ENCODE measurements at places on chromosomes 5 and 9. TPM values are rescaled to one million over a fixed set of nuclear protein-coding genes. Genes with fewer than 3 reads are reported as not detected.
A peak's percentile ranks its signal among the peaks of the same experiment; 100 is the strongest.

- DNase-seq, result no peak
These were observed 65.5 kb upstream of the SPTLC1 start for GRCh38 chr9:92180669-92181181.

DNA sequence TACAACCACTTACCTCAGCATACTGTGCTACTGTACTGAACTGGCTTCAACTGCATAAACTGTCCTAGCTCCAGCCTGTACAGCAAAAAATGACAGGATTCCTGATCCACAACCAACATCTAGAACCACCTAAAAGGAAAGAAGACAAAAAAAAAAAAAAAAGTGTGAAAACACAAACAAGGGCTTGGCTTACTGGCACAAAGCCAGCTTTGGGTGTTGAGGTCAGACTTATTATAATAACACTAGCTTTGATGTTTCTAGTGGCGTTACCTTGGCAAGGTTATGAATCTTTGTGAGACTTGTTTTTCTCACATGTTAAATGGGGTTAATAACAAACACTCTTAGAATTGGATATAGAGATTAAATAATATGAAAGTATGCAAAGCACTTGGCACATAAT lies 148.5 kb upstream of the PUM3 start:
- no peak for DNase-seq

GRCh38 chr9:95010431-95010838 lies 283.9 kb downstream of the AOPEP start:
- no peak for DNase-seq

The SLC6A19 gene
- 0.23 TPM for total RNA-seq

GRCh38 chr9:105385381-105385985 lies 62.4 kb upstream of the FSD1L start:
- peak; percentile 12 for DNase-seq

The BARHL1 gene
- not detected for total RNA-seq

GRCh38 chr5:178108966-178109365 lies 4.4 kb upstream of the N4BP3 start:
- no peak for DNase-seq

DNA sequence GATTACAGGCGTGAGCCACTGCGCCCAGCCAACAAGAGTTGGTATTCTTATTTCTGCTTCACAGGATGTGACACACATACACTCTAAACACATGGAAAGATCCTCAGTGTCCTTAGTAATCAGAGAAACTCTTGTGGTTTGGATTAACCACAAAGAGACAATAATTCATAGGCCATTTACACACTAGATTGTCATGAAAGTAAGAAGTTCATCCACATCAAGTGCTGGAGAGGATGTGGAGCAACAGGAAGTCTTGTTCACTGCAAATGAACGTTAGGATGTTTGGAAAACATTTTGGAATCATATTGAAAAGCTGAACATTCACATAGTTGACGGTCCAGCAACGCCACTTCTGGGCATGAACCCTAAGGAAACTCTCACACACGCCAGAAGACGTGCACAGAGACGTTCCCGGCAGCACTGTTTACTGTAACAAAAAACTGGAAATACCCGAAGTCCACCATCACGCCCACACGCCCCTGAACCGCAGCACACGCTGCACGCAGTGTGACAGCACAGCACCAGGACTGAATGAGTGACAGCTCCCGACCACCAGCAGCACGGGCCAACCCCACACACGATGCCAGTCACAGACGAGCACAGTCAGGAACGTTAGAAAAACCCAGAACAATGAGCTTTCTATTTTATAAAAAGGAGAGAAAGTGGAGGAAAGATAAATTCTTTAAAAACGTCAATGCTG lies 87.6 kb downstream of the COL23A1 start:
- DNase-seq, result no peak

The PCDHB7 gene
- 1.3 TPM for total RNA-seq

DNA sequence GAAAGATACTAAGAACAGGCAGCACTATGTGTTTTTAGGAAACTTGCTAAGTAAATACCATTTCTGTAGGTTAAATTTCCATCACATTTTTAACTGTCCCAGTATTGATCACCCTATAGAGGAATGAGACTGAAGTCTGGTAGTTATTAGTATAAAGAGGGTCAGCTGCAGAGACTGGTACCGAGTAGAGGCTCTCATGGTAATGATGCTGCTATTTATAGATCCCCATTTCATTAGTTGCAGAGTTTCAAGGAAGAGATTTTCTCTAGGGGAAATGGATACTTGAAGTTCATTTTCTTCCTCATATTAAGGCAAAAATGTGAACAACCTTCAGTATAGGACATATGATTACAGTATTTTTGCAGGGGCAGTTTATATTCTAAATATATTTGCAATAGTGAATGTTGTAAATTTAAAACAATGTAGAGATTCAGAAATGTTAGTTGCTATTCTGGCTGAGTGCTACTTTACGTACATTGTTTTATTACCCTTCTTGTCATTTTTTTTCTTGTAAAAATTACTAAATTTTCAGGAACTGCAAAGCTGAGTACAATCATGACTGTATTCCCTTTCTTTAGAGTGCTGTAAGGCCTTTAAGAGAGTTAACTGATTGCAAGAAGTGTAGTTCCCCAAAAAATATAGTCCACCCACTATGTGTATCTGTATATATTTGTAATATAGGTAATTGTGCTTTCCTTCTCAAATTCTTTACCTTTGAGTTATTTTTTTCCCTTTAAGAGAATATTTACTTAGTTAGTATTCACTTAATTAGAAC lies 14.7 kb downstream of the PBX3 start:
- no peak for DNase-seq

DNA sequence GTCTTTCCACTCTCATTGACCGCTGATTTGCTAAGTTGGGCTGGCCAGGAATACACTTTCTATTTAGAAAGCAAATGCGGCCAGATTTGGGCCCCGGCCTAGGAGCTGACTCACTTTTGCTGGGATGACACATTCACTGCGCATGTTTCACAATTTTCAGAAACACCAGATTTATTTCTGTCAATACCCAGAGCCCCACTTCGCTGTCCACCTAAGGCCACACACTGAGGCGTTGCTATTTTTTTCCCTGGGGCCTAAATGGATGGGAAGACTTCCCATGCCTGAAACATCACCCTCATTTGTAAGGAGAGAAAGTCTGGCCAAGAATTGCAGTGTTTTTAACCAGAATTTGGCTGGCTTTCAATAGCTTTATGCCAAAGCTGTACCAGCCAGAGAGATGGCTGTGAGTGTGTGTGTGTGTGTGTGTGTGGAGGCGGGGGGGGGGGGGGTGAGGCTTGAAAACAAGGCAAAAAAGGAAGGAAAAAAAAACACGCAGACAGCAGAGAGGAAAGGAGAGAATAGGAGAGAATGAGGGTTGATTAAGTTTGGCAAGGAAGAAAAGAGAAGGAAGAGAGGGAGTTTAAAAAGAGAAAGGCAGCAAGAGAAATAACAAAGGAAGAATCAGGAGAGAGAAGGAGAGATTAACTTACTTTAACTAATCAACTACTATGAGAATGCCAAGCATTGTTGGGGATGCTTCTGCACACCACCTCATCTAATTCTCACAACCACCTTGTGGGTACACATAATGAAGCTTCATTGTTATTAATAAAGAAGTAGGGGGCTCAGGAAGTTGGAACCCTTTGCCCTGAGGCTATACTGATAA lies 261.4 kb upstream of the KLF4 start:
- DNase-seq, result peak; percentile 82

The ADCY2 gene
- 0.13 TPM for total RNA-seq

The SYNPO gene
- total RNA-seq, result 82.8 TPM

DNA sequence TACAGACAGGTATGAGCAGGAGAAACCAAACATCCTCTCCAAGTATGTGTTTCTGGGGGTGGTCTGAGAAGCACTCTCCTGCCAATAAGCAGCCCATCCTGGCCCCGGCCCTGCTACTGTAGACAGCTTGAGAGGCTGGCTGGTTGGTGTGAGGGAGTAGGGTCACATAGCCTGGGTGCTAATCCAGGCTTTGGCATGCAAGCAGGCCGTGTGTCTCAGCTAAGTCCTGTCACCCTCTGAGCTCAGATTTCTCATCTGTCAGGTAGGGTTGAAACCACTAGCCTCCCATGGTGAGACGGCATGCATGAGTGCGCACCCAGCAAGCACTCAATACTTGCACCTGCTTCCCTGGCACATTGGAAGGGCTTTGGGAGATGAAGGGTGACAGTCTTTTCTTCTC lies 49.8 kb upstream of the PHYKPL start:
- no peak for DNase-seq

- no peak for DNase-seq
These were observed 41.0 kb downstream of the PCDHGC5 start for GRCh38 chr5:141529873-141530272.

GRCh38 chr9:134442085-134442474 lies 115.8 kb downstream of the RXRA start:
- DNase-seq, result no peak

The HTR4 gene
- not detected for total RNA-seq

- DNase-seq, result no peak
These were observed 835 bp downstream of the MCIDAS start for GRCh38 chr5:55226027-55226933.

The PCDHGA11 gene
- total RNA-seq, result 0.39 TPM

GRCh38 chr5:4295663-4296339 lies 700.2 kb downstream of the IRX1 start:
- no peak for DNase-seq

DNA sequence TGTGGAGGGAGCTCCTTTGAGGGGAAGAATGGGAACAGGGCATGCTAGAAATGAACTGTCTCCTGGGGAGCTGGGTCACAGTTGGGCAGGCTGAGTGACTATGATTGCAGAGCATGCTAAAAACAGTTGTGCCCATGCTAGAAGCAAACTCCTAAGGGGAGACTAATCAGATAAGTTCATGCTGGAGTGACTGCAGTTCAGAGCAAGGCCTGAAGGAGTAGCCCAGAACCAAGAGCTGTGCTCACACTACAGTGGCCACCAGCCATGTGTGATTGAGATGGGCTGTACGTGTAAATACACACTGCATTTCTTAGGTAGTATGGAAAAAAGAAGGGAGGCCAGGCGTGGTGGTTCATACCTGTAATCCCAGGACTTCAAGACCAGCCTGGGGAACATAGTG lies 10.3 kb upstream of the AK1 start:
- DNase-seq, result no peak

- no peak for DNase-seq
These were observed 106.4 kb downstream of the ERCC6L2 start for GRCh38 chr9:95981761-95982390.

DNA sequence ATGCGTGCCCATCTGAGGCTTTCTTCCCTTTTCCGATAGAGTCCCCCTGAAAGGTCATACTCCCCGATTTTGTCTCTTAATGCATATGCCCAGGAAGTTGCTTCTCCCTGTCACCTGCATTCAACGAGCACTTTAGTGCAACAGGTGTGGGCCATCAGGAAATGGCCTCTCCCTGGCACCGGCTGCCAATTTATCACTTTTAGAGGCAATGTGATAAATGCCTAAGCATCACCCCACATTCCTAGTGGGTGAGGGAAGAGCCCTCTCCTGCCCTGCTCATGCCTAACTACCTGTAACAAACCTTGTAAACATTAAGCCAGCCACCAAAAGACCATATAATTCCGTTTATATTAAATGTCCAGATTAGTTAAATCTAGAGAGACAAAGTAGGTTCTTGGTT lies 1.1 kb upstream of the SNAPC3 start:
- DNase-seq, result no peak

DNA sequence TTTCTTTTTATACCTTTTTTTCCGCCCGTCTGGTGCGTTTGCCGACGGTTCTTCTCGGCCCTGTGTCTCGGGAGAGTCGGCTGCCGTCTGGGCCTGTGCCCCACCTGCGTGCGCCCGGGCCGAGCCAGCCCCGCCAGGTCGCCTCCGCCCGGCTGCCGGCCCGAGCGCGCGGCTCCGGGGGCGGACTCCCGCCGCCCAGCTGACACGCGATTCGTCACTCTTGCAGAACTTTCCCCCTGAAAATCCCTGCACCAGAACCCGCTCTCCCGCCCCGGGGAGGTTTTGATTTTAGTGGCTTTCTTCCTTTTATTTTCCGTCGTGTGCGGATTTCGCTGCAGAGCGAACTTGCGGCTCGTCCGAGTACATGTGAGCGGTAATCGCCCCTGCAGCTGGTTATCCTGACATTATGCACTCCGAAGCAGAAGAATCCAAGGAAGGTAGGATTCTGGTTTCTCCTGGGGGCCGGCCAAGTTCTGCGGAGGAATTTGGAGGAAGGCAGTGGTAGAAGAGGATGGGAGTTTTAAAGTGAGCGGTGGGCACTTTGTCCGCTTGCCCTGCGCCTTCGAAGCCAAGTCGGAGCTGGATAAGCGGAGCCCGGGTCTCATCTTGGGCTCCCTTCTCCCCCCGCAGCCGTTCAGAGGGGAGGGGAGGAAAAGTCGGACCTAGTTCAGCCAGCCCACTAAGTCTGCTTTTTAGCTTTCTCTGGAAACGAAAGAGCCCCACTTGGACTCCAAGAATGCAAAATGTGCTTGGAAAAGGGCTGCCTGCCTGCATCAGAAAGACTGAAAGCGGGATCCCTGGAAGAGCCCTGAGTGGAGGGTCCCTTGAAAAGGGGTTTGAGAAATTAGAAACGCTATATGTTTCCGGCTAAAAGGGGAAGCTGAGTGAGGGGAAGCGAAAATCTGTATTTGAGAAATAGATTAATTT lies at the start of gene TNFAIP8:
Gene TNFAIP8 (plus strand): TSS at position 335 of the 927 bp plus-strand sequence. CDS start 72 bp downstream, at position 407.
- DNase-seq, result no peak

All from Panc1 (cell line).